Activated T-helper 1 cell treated with anti-CD3 and anti-CD28 coated beads, Interleukin-12 subunit alpha, Interleukin-12 subunit beta, Interleukin-2, Interleukin-4 antibody, amounts not matched to agents 30 ng/mL and 10 ng/mL and 1 ng/mL, durations not matched to agents 14 hours and 24 hours and 36 hours (primary cell): ENCODE measurements at places on chromosomes 13 and 19. TPM values are rescaled to one million over a fixed set of nuclear protein-coding genes. Genes with fewer than 3 reads are reported as not detected.

DNA sequence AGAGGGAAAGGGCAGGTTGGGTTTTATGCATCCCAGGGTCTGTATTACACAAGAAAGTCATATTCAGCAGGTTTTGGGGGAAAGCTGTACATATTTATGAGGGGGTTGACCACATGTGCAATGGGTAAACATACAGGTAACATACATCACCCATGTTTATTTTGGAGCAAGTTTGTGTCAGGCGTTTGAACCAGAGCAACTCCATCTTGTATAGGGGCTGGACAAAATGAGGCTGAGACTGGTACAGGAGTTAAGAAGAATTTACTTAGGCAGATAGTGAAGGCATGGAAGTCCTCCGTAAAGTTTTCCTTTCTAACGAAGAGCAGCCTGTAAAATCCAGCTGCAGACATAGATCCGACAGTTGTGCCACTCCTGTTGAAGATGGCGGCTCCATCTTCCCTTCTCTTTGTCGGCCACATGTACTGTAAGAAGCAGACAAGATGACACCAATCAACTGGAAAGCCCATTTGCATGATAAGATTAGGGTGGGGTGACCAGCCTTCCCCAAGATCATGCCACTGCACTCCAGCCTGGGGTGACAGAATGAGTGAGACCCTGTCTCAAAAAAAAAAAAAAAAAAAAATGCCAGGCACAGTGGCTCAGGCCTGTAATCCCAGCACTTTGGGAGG lies 4.7 kb upstream of the NUDT19 start:
- DNase-seq, result no peak

DNA sequence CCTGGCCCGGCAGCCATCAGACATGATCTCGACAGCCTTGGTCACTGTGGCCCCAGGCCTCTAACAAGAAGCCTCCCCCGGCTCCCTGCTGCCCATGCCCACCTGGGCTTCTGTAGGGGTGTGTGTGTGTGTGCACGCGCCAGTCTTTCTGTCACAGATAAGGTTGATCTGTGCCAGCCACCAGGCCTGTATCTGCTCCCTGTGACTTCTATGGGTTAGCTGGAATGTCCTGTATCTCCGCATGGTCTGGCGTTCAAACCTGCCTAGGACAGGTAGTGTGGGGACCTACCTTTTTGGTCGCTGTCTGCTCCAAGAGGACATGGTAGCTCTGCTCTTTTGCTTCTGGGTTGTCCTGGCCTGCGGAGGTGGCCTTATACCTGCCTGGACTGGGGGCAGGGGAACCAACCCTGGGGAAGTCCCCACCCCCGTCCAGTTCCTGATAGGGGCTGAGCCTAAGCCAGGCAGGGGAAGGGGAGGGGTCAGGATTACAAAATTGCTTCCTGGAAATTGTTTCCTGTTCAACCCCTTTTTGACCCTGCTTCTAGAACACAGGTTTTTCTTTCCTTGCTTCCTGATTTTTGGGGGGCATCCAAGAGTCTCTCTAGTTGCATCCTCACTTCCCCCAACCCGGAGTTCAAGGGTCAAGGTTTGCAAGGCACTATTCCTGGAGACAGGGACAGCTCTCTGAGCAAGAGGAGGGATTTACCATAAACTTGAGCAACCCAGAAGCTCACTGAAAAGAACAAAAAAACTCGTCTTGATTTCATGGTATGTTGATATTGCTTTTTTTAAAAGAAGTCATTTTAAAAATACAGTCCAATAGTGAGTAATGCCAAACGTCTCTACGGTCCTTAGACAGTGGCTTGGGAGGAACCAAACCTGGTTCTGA lies at the start of gene LRG1:
Gene LRG1, minus strand, starts transcription at position 344 of the 889 bp plus-strand sequence. Its CDS starts 23 bp downstream, at position 321.
- DNase-seq, result no peak

DNA sequence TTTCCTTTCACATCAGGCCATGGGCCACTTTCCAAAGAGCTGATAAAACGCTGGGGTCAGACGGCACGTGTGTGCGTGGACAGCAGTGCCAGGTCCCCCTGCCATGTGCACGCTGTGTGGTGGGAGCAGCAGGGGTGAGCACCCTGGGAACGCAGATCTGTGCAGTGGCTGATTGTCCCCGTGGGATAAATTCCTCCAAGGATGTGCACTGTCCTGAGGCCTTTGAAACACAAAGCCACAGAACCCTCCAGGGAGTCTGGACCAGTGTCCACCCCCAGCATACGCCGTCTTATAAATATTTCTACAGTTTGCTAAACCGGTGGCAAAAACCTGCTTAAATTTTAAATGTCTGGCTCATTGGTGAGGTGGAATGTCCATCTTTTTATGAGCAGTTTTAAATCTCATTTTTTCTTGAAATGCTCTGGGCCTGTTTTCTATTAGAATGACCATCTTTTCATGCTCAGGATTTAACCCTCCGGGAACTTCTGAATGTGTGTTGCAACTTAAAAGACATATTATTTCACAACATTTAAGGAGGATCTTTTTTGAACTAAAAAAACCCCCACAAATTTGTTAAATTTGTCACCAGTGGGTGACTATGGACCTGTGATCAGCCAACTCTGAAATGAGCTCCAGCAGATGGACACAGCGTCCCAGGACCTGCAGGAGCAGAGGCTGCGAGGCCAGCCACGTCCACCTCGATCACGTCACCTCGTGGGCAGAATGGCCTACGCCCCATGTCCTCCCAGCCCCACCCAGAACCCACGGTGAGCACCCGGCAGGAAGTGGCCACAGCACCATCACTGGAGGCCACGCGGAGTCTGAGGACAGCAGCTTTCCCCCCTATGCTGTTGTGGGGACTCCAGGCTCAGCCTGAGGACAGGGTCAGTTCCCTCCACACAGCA lies 68.6 kb downstream of the RASA3 start:
- no peak for DNase-seq

GRCh38 chr13:46352805-46353204 lies 34.2 kb downstream of the RUBCNL start:
- no peak for DNase-seq

NANOS2 gene
- total RNA-seq, result not detected in 2 replicates
